ENCODE measurements at places on chromosomes 5 and 9.

- DNase-seq, result no peak
Observed at GRCh38 chr9:128096616-128097536, 28.8 kb downstream of the SLC25A25 start.

DNA sequence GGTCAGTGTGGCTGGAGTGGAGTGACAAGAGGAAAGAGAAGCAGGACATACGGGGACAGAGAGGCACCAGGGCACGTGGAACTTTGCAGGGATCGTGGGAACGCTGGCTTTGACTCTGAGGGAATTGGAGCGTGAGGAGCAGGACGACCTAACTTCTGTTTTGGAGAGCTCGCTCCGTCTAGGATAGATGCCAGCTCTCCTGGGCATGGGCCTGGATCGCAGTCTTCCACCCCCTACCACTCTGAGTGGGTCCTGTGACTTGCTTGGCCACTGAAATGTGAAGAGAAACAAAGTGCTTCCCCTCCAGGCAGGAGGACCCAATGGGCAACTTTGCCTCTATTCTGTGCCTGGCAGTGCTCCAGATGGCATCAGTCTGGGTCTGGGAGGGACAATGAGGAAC, 8.7 kb upstream of the SH3PXD2B start:
- DNase-seq, result no peak

DNA sequence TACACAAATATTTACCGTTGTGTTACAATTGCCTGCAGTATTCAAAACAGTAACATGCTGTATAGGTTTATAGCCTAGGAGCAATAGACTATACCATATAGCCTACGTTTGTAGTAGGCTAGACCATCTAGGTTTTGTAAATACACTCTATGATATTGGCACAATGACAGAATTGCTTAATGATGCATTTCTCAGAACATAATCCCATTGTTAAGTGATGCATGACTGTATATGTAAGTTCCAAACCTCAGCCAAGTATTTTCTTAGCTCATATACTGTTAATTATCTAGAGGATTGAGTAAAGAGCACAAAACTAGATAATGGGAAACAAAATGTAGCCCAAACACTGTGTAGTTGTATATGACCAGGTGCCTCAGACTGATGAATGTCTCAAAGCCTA, 220.1 kb downstream of the ANXA1 start:
- DNase-seq, result no peak

- DNase-seq, result peak; percentile 36
Observed at GRCh38 chr5:66796305-66797292, 200.4 kb downstream of the MAST4 start.

GRCh38 chr5:1337489-1338195, 7.3 kb downstream of the CLPTM1L start:
- no peak for DNase-seq

GRCh38 chr5:109161914-109162683, 247.7 kb downstream of the PJA2 start:
- DNase-seq, result no peak

- no peak for DNase-seq
Observed at GRCh38 chr5:14191325-14191724, 48.2 kb downstream of the TRIO start.

- no peak for DNase-seq
Observed at GRCh38 chr5:19536387-19536786, 451.6 kb downstream of the CDH18 start.

GRCh38 chr9:35666045-35666444, 1.1 kb upstream of the ARHGEF39 start:
- no peak for DNase-seq

- no peak for DNase-seq
Observed at GRCh38 chr5:59222687-59223511, 640.0 kb downstream of the RAB3C start.

GRCh38 chr9:107586493-107586892, 96.9 kb upstream of the KLF4 start:
- DNase-seq, result no peak

GRCh38 chr5:142737179-142737578, 33.0 kb upstream of the ARHGAP26 start:
- no peak for DNase-seq

DNA sequence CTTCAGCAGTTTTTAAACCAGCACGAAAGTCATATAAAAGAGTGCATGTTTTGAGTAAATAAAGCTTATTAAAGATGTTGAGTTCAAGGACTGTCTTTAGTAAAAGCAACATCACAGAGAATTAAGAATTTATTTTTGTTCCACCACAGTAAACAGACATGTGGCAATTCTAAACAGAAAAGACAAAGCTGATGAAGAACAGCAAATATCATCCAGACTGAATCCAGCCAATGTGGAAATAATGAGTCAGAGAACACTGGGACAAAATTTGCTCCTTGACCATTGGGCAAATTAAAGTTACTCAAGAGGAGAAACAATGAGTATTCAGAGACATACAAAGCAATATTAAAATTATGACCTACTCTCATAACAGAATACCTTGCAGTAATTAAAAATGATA, 28.8 kb downstream of the OR2K2 start:
- DNase-seq, result no peak

GRCh38 chr9:89478821-89479668, 18.9 kb downstream of the SEMA4D start:
- no peak for DNase-seq

DNA sequence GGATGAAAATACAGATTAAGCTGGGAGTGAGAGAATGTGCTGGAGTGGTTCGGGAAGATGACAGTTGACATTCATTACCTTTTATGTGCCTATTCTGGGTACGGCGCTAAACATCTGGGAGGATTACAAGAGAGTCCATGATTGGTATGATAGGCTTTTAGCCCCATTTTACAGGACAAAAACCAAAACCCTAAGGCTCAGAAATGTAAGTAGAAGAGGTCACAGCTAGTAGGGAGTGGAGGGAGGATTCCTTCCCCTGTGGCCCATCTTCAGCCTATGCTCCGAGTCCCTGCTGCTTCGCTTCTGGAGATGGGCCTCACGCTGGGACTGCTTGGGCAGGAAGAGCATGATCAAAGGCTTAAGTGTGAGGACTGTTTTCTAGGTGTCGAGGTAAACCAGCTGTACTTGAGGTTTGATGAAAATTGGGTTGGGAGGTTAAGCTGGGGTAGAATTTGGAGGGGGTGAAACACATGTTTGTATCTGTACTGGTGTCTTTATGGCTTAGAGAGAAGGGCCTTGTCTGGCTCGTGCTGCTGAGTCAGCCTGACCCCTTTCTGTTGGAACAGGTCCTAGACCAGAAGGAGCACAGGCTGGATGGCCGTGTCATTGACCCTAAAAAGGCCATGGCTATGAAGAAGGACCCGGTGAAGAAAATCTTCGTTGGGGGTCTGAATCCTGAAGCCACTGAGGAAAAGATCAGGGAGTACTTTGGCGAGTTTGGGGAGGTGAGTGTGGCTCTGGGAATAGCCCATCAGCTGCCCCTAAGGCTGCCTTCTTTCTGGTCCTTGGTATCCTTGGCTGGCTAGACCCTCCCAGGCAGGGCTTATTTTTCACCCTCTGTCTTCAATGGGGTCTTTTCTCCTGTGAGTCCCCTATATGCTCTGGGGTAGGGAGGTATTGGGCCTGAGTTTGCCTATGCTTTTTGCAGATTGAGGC, 2.1 kb downstream of the HNRNPAB start:
- DNase-seq, result no peak

DNA sequence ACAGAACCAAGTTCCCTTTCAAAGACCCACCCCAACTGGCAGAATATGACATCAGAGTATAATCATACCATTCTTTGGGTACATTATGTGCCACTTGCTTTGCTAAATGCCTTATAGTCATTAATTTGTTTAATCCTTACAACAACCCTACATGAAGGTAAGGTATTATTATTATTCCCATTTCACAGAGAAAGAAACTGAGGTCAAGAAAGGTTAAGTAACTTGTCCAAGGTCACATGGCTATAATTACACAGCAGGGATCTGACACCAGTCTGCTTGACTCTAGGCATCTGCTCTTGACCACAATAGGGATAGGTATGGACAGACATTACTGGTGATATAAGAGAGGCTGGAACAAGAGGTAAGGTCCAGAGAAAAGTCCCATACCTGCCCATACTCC, 1.2 kb downstream of the FCHSD1 start:
- no peak for DNase-seq

DNA sequence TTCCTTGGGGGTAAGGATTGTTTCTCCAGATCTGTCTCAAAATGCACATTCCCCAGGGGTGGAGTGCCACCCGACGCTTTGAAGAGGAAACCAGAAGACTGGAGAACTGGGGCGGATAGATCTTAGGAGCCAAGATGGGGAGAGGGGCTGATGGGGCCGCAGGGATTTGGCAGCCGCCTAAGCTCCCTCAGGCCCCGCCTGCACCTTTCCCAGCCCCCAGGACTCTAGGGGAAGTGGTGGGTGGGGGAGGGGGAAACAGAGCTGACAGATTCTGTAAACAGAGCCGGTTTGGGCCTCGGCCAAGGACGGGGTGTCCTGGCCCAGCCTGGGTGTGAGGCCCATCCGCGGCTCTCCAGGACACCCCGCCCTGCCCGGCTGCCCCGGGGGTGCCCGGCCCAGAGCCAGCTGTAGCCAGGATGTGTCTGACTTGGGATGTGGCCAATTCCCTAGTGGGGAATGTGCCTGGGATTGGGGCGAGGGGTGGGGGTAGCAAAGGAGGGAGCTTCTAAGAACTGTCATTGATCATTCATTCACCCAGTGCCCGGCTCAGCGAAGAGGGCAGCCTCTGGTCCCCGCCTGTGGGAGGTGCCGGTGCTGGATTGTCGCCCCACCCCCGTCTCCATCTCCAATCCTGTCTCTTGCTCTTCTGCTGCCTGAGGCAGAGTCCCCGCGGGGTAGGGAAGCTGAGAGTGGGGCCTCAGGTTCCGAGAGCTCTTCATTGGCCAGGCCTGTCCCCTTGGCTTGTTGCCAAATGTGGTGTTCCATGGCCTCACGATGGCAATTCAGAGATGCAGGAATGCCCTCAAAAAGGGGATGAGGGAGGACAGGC, 54.8 kb upstream of the CDKN2AIPNL start:
- peak; percentile 64 for DNase-seq

DNA sequence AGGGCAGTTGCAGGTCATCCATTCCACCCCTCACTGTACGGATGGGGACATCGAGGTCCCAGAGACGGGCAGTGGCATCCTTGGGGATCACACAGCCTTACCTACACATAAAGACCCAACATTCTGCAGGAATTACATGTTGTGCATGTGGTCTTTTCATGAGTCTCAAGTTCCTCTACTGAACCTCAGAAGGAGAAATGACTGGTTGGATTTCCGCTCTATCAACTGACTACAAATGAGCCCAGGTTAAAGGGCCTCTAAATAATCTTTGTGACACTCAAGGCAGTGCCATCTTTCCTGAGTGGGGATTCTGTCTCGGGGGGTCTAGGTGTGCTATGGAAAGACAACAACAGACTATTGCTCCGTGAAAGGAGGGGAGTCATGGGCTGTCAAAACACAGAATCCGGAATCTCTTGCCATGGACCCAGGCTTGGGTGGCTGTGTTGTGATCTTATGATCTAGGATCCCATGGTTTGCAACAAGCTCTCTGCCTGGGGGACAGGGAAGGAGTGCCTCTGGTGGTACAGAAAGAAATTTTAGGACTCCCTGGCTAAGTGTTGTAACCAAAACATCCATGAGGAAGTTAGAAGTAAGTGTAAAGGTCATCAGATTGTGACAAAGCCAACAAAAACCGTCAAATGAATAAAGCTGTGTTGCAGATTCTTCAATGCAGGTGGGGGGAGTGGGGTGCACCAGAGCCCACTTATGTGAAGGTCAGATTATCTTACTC, 1.9 kb upstream of the SLC31A2 start:
- DNase-seq, result no peak

GRCh38 chr5:66442951-66443445, 153.2 kb upstream of the MAST4 start:
- DNase-seq, result no peak

GRCh38 chr5:123181394-123181801, 92.4 kb downstream of the PRDM6 start:
- no peak for DNase-seq

GRCh38 chr5:39716532-39717028, 291.8 kb upstream of the DAB2 start:
- DNase-seq, result peak; percentile 93

DNA sequence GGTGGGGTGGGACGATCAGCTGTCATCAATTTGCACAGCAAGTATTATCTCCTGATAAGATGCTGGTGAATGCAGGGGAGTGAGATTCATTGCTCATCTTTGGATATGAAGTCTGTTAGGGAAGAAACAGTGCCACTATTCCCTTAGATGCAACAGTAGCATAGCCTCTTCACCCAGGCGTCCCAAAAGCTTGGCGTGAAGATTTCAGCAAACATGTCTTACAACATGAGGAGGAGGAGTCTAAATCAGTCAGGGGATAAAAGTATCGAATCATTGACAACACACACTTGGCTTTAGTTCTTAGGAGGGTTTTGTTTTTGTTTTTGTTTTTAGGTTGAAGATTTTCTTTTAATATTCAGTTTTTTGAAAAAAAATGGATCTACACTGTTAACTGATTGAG, 26.5 kb downstream of the SNX18 start:
- DNase-seq, result no peak

DNA sequence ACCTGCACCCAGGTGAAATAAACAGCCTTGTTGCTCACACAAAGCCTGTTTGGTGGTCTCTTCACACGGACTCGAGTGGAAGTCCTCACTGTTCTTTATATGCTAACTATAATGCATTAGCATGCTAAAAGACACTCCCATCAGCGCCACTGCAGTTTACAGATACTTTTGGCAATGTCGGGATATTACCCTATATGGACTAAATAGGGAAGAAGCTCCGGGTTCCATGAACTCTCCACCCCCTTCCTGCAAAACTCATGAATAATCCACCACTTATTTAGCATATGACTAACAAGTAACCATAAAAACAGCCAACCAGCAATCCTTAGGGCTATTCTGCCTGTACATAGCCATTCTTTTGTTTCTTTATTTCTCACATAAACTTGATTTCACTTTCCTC, 426.2 kb upstream of the PTPRD start:
- DNase-seq, result no peak

DNA sequence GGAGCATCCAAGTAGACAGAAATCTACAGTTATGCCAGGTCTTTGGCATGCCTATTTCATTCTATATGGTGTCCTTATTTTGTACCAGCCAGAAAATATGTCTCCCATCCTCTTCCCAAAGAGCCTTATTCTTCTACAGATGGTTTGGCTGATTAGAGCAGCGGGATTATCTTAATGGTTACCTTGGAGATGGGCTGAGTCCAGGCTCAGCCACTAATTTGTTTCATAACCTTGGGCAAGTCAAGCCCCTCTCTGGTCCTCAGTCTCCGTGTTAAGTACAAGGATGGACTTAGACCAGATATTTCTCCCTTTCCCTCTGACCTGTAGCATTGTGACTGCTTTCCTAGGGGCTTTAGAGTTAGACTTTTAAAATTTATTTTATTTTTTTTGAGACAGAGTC, 11.1 kb upstream of the GLE1 start:
- no peak for DNase-seq

GRCh38 chr9:84937180-84937579, 267.7 kb downstream of the NTRK2 start:
- DNase-seq, result no peak

GRCh38 chr5:132830436-132831094, at the start of gene SHROOM1:
SHROOM1 (minus strand) TSS chr5:132830647; CDS start chr5:132826140, 4,507 bp downstream.
- no peak for DNase-seq

DNA sequence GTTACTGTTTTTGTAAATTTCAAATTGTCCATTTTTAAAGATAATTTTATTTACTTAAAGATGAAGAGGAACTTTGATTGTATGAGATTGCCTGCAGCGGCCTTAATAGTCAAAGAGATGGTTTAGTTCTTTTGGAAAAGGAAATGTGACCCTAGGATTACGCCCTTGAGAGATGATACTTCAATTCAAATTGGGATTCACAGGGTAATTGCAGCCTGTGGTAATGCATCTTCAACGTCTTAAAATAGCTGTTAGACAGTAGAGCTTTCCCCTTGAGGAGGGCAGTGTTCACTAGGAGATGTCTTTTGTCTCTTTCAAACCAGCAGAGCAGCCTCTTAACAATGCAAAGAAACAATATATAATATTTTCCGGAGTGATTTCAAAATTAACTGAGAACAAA, 127.1 kb downstream of the TAF11L14 start:
- DNase-seq, result no peak

All from SK-MEL-5 (cell line).